ENCODE measurements at places on chromosomes 13 and 19.

DNA sequence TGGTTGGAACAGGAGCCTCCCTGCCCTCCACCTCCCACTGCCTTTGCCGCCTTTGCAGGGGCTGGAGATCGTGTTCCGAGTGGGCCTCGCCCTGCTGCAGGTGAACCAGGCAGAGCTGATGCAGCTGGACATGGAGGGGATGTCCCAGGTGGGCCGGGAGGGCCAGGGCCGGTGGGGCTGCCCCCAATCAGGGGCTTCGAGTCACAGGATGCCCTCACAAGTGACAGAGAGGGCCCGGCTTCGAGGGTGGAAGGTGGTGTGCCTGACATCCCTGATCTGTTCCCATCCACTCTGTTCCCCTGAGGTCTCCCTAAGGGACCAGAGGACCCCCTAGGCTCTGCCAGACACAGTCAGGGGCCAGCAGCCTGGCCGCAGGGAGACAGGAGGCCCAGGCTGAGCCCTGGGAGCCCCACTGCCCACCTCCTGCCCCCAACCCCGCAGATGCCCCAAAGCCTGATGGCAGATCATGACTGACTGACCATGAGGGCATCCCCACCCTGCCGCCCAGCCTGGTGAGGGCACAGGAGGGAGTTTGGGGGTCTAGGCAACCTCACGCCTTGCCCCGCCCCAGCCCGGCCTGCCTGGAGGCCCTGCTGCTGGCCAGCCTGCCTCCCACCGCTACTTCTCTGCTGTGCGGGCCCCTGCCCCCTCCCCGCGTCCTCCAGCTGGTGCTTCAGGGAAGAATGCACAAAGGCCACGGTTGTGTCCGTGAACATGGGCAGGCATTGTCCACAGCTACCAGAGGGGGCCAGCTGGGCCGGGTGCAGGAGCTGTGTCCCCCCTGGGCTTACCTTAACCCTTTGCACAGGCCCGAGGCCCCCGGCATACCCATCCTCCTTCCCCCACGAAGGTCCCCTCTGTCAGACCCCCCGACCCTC lies 21.8 kb downstream of the EVI5L start:
- no peak for DNase-seq

DNA sequence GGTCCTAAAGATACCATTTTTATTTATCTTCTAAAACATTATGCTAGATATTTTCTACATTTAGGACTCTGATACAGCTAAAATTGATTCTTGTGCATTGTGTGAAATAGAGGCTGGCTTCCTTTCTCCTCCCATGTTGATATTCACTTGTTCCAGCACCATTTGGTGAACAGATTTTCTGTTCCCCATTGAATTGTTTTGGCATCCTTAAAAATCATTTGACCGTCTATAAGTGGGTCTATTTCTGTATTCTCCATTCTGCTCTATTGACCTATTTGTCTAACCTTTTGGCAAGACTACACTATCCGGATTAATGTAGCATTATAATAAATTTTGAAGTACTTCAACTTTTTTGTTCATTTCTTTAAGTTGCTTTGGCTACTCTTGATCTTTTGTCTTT lies 2689.2 kb downstream of the PCDH9 start:
- DNase-seq, result no peak

DNA sequence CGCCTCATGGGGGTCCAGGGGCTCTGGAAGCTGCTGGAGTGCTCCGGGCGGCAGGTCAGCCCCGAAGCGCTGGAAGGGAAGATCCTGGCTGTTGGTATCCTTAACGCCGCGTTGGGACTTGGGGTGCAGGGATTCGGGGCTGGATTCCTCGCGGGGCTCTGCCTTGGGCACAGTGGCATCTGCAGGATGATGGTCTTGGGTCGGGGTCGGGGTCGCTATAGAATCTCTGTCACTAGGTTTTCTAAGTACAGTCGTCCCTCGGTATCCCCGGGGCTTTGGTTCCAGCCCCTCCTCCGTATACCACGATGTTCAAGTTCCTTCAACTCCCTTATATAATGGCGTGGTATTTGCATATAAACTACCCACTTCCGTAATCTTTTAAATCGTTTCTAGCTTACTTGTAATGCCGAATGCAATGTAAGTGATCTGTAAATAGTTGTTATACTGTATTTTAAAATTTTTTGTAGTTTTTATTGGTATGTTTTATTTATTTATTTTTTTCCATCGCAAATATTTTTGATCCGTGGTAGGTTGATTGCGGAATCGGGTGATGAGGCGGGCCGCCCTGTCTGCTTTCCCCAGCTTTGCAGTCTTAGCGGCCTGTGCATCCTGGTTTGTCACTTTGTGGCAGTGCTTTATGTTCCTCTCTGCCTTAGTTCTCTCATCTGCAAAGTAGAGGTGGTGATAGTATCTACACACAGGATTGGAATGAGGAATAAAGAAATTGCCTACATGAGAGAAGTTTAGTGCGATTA lies 606 bp downstream of the ERCC5 start:
- no peak for DNase-seq

- no peak for DNase-seq
Observed at GRCh38 chr13:47862841-47863240, 138.2 kb downstream of the SUCLA2 start.

GRCh38 chr19:44875666-44876451 lies 15.2 kb upstream of the TOMM40 start:
- no peak for DNase-seq

GRCh38 chr19:35562336-35562735 lies 1.1 kb downstream of the ATP4A start:
- no peak for DNase-seq

Data from LNCaP clone FGC (cell line).